ENCODE measurements at places on chromosomes 7 and 10.
A peak's percentile ranks its signal among the peaks of the same experiment; 100 is the strongest.

- DNase-seq, result no peak
Observed at GRCh38 chr10:44366941-44367630, 17.8 kb downstream of the CXCL12 start.

- no peak for DNase-seq
Observed at GRCh38 chr7:135994466-135995205, 17.5 kb upstream of the MTPN start.

GRCh38 chr10:624605-625332 is 64.7 kb downstream of the DIP2C start:
- peak; percentile 48 for DNase-seq

DNA sequence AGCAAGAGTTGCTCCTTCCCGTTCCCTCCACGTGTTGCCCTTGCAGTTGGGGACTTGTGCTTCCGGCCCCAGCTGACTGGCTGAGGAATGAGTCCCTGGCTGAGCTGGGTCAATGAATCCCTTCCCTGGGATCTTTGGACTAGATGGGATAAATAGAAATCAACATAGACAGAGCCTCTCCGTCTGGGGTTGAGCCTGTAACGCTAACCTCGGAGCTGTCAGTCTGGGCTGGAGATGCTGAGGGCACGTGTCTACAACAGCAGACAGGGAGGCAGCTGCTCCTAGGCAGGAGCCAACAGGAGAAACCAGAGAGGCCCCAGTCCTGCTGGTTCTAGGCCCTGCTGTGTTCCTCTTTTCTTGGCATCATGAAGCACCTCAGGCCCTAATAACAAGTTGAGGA is 42.3 kb upstream of the HSPA12A start:
- DNase-seq, result no peak

GRCh38 chr10:77428691-77429395 is 208.8 kb downstream of the KCNMA1 start:
- DNase-seq, result no peak

DNA sequence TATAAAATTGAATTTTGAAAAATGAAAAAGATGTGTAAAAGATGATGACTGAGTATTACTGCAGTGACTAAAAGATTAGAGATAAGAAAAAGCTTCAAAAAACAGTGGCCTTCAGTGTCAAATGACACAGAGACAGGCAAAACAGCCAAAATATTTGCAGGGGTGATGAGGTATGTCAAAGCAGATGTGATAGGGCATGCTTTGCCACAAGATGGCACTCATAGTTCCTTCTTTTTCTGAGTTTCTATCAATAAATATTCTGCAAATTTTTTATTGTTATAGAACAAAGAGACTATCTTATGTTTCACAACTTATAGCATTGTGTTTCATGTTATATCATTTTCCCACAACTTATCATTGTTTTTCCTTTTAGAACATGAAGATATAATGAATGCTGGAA is 344.1 kb upstream of the HPS1 start:
- no peak for DNase-seq

- no peak for DNase-seq
Observed at GRCh38 chr10:69214666-69215131, 5.4 kb upstream of the HKDC1 start.

- DNase-seq, result no peak
Observed at GRCh38 chr7:82549616-82550285, 106.2 kb upstream of the CACNA2D1 start.

DNA sequence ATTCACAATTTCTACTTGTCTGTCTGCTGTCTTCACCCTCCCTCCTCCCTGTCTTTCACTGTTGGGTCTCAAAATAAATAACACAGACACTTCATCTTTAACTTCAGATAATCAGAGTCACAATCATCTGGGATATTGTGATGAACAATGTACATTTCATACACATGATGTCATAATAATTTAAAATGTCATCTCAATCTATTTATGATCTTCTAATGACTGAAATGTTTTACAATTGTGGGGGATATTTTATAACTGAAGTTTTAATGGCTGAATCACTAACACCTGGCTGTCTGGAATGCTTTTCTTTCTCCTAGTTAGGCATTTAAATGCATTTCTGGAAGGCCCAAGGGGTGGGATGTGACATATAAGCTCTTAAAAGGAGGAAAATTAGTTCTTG is 859.8 kb downstream of the LRMDA start:
- DNase-seq, result no peak

GRCh38 chr7:18656362-18656761 is 160.8 kb downstream of the HDAC9 start:
- no peak for DNase-seq

- no peak for DNase-seq
Observed at GRCh38 chr10:58269782-58270290, 874 bp downstream of the CISD1 start.

GRCh38 chr7:114414156-114415063 is at the start of gene FOXP2:
FOXP2 (plus strand) TSS chr7:114414815; CDS start chr7:114426512, 11,697 bp downstream.
- no peak for DNase-seq

- DNase-seq, result no peak
Observed at GRCh38 chr10:110643653-110644597, at the start of gene RBM20. RBM20 (plus strand) TSS chr10:110644336; CDS start chr10:110644455, 119 bp downstream.

DNA sequence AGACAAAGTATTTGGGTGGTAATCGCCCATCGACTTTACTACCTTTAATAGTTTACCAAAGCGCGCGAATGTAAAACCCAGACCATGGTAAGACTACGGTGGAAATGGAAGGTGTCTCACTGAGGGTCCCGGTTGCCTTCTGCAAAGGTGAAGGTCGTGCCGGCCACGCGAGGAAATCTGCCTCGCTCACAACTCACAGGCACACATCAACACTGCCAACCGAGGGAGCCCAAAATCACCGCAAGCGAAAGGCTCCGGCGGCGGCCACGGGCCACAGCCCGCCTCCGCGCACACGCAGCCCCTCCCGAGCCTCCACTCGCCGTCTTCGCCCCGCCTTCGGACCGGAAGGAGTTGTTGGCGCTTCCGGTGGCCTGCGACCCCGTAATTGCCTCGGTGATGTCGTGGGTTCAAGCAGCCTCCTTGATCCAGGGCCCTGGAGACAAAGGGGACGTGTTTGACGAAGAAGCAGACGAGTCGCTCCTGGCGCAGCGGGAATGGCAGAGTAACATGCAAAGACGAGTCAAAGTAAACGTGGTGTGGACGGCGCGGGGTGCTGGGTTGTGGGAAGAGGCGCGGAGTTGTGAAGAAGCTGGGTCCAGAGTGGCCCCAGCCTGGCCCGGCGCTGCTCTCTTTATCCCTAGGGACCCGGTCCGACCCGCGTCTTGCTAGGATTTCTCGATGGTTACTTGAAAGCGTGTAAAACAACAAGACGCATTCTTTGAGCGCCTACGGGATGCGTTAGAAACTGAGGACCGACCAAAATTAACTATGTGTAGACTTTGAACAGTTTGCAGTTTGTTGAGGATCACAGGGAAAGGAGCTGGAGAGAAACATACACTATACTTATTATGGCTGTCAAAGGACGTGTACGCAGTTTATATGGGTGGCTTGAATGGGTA is at the start of gene YAE1:
TSS of gene YAE1 (plus strand) at position 382 of the 899 bp plus-strand sequence. CDS start at position 397, 15 bp downstream.
- DNase-seq, result peak; percentile 52

GRCh38 chr10:24503461-24504320 is 220.0 kb downstream of the ARHGAP21 start:
- DNase-seq, result no peak

Data from GOT3 (cell line).